ENCODE measurements at places on chromosomes 3 and 15.
A peak's percentile ranks its signal among the peaks of the same experiment; 100 is the strongest.

DNA sequence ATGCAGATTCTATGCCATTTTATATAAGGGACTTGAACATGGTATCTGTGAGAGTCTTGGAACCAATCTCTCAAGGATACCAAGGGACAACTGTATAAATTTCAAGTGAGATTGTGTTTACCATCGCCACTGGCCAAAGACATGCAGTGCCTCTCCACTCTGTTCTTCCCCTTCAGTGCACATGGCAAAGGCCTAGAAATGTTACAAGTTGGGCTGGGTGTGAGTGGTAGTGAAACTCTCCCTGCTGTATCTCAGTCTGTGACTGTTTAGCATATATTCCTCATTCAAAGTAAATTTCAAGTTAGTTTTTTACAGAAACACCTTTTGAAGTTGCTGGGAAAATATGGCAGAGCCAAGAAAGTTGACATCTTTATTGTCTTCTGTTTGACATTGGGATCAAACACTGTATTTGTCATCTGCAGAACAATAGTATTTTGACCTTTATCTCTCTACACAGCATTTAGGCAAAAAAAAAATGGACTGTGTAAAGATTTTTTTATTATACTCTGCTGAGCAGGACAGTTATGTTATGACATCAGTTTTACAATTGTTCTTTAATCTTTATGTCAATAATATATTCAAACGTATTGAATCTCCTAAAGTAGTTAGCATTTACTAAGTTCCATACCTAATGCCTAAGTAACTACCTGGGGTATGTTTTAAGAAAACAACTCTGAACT is 101.4 kb downstream of the CCNL1 start:
- DNase-seq: no peak

GRCh38 chr15:36753173-36753572 is 173.7 kb downstream of the CDIN1 start:
- no peak for DNase-seq

GRCh38 chr3:182692021-182692420 is 101.3 kb upstream of the ATP11B start:
- no peak for DNase-seq

- DNase-seq: no peak
Observed at GRCh38 chr15:86336051-86336788, 256.5 kb downstream of the AGBL1 start.

DNA sequence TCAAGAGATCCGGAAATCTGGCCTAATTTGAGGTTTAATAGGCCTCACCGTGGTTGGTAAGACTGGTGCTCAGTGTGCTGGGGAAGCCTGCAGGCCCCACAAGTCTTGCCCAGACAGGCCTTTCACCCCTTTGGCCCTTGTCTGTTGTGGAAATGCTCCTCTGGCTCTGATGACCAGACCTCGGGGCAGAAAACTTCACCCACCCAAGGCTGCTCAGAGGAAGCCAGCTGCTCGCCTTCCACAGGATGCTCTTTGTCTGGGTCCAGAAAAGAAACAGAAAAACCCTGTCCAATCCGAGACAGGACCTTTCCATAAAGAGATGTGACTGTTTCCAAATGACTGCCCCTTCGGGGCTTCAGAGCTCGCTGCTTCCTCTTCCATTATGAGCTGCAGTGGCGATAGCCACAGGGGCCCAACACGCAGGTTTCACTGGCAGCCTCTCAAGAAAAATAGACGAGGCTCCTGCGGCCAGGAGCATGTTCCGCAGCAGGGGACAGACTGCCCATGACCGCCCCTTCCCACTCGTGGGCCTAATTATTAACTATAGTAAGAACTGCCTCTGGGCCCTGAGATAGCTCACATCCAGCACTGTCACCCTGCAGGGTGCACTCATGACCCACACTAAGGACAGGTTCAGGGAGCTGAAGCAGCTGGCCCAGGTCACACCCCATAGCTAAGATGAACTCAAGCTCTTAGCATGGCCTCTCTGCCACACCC is 6.8 kb upstream of the SNX22 start:
- DNase-seq: no peak

DNA sequence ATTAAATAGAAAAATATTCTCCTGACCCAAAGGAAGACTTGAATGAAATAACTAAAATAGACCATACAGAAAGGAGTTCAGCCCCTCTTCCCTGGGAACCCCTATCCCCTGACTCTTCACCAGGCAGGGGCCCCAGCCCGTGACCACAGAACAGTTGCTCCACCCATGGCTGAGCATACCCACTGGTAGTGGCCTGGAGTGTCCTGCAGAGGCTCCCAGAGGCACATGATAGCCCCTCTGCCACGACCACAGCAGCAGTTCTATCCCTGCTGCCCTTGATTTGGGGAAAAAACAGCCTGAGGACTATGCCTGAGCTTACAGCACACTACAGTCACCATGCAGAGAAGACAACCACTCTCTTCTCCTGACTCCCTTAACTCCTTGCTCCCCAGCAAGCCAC is 31.8 kb downstream of the TTC14 start:
- no peak for DNase-seq

GRCh38 chr3:23459889-23460546 is 256.9 kb downstream of the UBE2E2 start:
- DNase-seq: no peak

DNA sequence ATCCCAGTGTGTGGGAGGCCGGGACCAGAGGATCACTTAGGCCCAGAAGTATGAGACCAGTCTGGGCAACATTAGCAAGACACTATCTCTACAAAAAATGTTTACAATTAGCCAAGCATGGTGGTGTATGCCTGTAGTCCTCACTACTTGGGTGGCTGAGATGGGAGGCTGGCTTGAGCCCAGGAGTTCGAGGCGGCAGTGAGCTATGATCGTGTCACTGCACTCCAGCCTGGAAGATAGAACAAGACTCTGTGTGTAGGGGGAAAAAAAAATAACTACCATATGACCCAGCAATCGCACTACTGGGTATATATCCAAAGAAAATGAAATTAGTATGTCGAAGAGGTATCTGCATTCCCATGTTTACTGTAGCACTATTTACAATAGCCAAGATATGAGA is 22.6 kb downstream of the RYK start:
- DNase-seq: no peak

GRCh38 chr3:32306072-32306471 is 67.6 kb downstream of the CMTM8 start:
- DNase-seq: no peak

- no peak for DNase-seq
Observed at GRCh38 chr3:132730891-132731580, 8.8 kb upstream of the NPHP3 start.

GRCh38 chr3:85801955-85802354 is 843.2 kb downstream of the CADM2 start:
- peak; percentile 21 for DNase-seq

DNA sequence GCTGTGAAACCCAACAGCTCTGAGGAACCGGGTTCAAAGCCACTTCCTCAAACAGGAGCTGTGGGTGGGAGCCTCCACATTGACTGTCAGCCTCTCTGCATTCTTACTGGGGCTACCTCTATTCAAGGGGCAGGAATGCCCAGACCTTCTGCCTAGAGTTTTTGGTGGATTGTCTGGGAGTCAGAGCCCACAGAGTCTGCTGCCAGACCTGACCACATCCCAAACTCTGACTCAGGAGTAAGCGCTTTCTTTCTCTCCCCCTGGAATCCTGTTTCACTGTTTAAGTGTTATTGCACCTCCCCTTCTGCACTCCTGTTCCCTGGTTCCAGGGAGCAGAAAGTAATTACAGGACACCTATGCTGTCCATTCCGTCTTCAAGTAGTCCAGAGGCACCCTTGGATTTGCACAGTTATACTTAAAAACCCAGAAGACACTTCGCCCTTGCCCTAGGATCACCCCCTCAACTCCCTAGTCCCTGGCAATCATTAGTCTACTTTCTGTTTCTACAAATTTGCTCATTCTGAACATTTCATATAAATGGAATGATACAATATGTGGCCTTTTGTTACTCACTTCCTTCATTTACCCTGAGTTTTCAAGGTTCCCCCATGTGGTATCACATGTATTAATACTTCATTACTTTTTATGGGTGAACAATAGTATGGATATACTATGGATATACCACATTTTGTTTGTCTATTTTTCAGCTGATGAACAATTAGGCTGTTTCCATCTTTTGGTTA is 37.9 kb upstream of the TJP1 start:
- no peak for DNase-seq

DNA sequence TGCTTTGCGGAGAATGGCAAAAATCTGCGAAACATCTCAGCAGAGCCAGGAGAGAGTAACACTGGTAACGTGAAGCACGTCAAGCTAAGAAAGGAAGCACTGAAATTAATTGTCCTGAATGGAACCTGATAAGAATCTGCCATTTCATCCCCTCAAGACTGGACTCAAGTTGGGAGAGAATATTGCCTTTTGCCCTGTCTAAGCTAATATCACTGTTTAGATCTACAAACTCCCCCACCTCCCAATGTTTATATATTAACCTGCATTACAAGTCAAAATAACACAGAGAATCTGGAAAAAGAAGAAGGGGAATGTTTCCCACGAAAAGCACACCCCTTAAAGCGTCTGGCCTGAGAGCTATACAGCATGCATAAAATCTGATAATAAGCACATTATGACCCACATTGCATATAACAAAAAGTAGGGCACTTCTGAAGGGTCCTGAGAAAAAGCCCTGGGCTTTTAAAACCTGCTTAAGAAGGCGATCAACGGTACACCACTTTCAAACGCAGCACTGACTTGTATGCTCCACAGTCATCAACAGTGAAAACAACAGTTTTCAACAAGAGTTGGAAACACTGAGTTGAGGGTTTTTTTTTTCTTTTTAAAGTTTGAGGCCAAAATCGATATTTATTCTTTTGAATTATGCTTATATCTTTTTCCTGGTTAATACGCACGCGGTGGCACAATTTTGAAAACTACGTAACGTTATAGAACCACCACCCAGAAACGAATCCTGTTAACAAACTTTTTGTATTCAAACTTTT is 1.4 kb upstream of the KAT2B start:
- DNase-seq: no peak

GRCh38 chr15:63763476-63764123 is 70.1 kb downstream of the HERC1 start:
- DNase-seq: no peak

- no peak for DNase-seq
Observed at GRCh38 chr3:90032980-90033641, 925.7 kb downstream of the EPHA3 start.

DNA sequence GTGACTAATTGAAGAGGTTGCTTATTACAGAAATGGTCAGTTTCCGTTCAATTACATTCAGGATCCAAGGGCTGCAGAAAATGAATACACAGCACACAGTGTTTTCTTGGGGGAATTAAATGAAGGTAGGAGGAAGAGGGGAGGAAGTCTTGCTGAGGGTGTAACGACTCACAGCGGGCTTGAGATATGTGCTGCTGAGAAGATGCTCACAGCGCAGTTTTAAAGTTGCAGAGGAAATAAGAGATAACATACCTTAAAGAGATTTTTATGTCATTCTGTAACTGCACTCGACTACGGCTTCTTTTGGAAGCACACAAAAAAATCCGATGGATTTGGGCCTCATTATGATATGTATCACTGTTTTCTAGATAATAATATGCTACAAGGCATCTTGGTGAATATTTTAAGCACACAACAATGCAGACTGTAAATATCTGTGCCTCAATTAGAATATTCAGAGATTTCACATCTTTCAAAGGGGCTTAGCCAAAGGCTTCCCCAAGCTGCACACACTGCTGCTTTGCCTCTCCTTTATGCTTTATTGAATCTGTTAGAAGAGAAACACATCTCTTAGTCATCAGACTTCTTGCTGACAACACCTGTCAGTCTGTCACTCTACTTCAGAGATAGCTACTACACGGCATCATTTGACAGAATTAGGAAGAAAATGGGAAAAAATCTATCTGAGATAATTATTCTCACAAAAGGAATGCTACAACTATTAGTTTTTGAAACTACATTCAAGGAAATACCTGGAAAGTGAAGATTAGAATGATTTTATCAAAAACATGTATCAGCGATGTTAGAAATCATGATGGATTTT is 773.2 kb downstream of the OTOL1 start:
- DNase-seq: no peak

- DNase-seq: no peak
Observed at GRCh38 chr3:110384601-110385000, 687.0 kb upstream of the NECTIN3 start.

DNA sequence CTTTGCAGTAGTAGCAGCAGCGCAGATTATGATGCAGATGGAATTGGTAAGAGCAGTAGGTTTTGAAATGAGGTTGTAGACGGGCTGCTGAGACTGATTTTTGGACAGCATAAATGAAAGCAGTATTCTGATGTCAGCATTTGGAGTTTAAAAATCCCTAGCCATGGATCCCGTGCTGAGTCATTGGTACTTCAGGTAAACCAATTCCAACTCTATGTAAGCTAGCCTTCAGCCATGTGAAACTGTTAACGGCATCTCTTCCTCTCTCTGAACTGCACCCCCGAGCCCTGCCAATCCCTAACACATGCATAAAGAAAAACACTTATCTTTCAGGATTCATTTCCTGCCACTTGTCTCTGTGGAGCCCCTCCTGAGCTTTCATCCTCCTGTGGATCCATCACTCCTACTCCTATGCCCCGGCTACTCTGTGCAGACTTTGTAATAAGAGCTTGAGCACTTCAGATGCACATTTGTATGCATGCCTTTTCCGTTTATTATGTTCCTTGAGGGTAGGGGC is 119.0 kb downstream of the AKAP13 start:
- DNase-seq: no peak

- no peak for DNase-seq
Observed at GRCh38 chr15:101437209-101437608, 52.3 kb downstream of the PCSK6 start.

GRCh38 chr3:167882057-167882667 is 146.6 kb downstream of the SERPINI1 start:
- DNase-seq: no peak

DNA sequence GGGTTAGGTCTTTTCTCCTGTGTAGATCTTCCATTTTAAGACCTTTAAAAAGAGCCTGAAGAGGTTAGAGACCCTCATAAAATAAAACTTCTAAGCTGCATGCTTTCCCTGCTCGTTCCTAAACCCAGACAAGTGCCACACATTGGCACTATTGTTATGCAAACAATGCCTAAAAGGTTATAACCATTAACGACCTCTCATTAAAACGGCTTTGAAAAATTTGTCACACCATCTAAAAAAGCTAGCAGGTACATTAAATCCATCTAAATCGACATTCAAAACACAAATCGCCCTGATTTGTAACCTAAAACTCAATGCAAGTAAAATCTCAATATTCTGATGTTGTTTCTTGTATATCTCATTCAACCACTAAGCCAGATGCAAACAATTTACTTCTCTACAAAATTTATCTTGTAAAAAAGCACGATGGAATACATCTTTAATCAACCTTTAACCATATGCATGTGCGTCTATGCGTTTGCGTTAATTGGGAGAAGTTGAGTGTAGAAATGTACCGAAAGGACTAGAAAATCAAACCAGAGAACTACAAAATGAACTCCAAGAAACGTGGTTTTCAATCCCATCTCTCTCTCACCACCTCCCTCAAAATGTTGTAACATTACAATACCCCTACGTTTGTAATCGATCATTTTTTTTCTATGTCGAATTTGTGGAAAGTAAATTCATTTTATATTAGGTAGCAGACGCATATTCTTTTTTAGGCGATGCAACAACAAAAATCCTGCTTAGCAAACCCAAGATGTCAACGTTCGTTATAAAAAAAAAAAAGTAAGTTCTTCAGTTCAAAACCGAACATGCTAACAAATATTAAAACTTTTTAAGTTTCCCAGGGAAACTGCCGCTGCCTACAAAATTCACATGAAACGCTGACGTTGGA is 1.2 kb downstream of the ALDH1A2 start:
- DNase-seq: no peak

- no peak for DNase-seq
Observed at GRCh38 chr15:101441696-101442095, 47.8 kb downstream of the PCSK6 start.
